ENCODE measurements at places on chromosomes 12 and 14. TPM values are rescaled to one million over a fixed set of nuclear protein-coding genes. Genes with fewer than 3 reads are reported as not detected.

DNA sequence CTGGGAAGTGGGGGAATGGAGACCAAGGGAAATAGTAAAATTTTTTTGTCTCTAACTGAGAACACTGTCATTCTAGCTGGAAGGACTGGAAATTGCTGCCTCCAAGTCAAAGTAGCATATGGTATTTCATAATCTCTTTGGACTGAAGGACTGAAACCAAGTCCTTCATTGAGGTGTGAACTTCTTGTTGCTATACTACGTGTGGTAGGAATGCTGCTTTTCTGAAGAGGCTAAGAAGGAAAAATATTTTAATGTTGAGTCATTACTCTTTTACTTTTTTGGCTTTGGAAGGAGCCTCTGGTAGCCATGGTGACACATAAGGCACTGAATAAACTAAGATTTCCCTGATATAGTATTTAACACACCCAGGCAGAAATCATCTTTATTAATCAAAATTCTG lies 465.4 kb downstream of the NPAS3 start:
- no peak for DNase-seq

GRCh38 chr14:51335961-51336723 lies 96.1 kb downstream of the TMX1 start:
- DNase-seq: no peak

OR6C2 gene
- total RNA-seq: not detected

DNA sequence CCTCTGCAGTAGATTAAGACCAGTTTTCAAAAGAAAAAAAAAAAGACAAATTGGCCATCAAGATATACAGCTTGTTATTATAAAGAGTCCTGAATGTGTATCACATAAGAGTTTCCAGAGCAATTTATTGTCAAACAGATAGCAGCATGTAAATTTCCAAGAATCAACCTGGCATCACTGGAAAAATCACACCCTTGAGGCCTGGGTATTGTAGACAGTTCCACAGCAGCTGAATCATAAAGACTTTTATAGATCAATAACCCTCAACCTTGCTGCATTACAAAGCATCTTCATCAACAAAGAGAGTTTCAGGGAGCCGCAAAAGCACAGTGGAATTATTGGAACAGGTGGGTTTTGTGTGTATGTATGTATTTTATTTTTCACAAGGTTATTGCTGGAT lies 94.6 kb upstream of the LRIG3 start:
- no peak for DNase-seq

- no peak for DNase-seq
These were observed 2.8 kb upstream of the SIX1 start for GRCh38 chr14:60651796-60652673.

HNF1A gene
- total RNA-seq: not detected

RAD9B gene
- total RNA-seq: 1.9 TPM

GRCh38 chr14:66072190-66073084 lies 413.7 kb upstream of the CCDC196 start:
- no peak for DNase-seq

GRCh38 chr12:107080299-107080698 lies 13.1 kb downstream of the CRY1 start:
- no peak for DNase-seq

GRCh38 chr14:64779472-64779871 lies 75.2 kb downstream of the PLEKHG3 start:
- DNase-seq: no peak

ERP27 gene
- 5.0 TPM for total RNA-seq

TGFB3 gene
- 6.3 TPM for total RNA-seq

LRP10 gene
- total RNA-seq: 48.9 TPM

GRCh38 chr12:85823436-85824180 lies 12.6 kb downstream of the RASSF9 start:
- DNase-seq: no peak

DNA sequence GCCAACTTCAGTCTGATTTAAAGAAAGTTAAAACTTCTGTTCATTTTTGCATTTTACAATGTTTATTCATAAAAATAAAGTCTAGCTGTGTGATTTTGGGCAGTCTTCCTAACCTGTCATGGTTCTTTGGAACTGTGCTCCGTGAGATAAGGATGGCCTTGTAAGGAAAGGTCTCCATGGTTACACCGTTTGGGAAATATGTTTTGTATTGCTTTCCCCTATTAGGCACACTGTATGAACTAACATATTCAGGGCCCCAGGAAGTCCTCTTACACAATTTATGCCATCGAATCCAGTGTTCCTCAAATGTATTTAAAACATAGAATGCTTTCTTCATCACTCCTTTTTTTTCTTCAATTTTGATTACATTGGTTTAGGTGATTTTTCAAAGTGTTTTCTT lies 54.5 kb downstream of the APAF1 start:
- no peak for DNase-seq

TCL1B gene
- not detected for total RNA-seq

GRCh38 chr14:96538097-96538989 lies 36.2 kb downstream of the PAPOLA start:
- no peak for DNase-seq

ACOT4 gene
- total RNA-seq: 1.4 TPM

DNA sequence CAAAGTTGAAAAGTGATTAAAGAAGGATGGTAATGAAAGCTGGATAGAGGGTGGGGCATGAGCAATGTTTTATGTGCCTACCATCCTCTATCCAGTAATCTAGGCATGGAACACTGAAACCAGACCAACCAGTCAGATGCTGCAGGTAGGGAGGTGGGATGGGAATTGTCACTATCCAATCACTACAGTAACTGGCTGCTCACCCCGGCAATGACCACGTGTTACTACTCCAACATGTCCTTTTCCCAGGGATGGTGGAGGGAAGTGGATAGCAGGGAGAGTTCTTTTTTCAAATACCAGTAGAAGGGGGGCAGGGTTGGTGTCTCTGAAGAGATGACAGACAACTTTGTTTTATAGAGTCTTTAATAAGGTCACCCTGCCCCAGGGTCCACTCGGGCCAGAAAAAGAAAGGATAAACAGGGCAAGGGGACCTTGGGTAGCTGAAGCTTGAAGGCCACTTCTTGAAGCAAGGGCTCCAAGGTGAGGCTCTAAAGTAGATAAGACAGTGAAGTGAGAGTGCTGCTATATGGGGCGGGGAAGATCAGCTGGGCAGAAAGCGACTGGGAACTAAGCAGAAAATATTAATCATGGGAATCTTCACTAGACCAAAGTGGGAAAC lies 14.7 kb upstream of the CDH24 start:
- DNase-seq: no peak

CMKLR1 gene
- not detected for total RNA-seq

Data from activated naive CD4-positive, alpha-beta T cell treated with anti-CD3 and anti-CD28 coated beads, Interleukin-2, amount 50 U/mL, for 72 hours (primary cell).